ENCODE measurements at places on chromosomes 5 and 9.

GRCh38 chr5:172701291-172701656 is 60.2 kb downstream of the NEURL1B start:
- no peak for DNase-seq

- DNase-seq, result no peak
Observed at GRCh38 chr9:30065888-30066287, 2318.6 kb upstream of the ACO1 start.

GRCh38 chr9:6230037-6230780 is 14.6 kb downstream of the IL33 start:
- DNase-seq, result no peak

GRCh38 chr9:129714511-129715061 is 38.3 kb downstream of the PTGES start:
- DNase-seq, result no peak

DNA sequence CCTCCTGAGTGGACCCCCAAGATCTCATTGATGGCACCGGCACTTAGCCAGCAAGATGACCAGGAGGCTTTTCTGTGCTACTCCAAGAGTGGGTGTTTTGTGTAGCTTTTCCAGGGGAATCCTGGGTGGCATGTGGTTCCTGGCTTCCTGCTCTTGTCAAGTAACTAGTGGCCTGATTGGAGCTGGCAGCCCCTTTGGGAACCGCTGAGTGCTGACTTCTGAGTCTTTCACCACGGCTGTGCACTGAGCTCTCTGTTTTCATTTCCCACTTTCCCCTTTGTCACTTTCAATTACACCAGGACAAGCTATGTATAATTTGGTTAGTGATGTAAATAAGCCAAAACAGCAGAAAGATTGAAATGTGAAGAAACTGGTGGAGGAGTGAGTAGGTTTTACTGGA is 255.4 kb downstream of the GOLPH3 start:
- no peak for DNase-seq

DNA sequence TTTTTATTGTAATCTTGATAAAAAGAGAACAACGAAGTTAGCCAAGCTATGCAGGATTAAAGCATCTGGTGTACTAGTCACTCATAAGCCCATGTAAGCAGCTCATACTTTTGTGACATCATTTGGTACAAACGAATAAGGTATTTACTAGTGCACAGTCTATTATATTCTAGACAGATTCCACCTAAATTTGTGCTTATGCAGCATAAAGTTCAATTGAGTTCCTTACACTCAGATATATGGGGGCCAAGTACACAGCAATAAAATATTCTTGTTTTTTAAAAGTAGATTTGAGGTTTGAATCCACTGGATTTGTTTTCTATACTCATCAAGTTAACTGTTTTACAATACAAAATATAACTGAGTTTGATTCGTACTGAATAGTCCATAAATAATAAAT is 1621.2 kb downstream of the MAT2B start:
- DNase-seq, result no peak

DNA sequence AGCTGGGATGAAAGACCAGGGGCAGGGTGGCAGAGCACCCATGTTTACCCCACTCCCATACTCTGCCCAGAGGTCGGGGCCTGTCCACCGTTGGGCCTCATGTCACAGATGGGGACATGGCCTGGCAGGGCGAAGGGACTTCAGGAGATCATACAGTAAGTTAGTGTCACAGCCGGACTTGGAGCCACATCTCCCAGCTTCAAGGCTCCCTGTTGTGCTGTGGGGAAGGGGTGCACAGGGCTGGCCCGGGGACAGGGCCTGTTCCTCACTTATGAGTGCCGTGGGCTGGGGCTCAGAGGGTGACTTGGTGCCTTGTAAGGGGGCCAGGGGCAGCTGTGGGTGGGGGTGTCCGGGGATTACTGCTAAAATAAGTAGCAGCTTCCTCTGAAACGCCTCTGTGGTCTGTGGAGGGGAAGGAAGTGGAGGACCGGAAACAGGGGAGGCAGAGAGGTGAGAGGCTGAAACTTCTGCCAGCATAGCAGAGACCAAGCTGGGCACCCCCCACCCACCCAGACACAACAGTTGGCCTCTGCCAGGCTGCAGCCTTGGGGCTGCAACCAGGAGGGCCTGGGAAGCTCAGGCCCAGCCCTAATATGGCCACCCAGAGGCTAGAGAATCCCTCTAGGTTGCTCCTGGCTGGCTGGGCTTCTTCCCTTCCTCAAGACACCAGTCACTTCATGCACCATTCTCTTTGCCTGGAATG is 41.1 kb upstream of the NEK6 start:
- DNase-seq, result no peak

DNA sequence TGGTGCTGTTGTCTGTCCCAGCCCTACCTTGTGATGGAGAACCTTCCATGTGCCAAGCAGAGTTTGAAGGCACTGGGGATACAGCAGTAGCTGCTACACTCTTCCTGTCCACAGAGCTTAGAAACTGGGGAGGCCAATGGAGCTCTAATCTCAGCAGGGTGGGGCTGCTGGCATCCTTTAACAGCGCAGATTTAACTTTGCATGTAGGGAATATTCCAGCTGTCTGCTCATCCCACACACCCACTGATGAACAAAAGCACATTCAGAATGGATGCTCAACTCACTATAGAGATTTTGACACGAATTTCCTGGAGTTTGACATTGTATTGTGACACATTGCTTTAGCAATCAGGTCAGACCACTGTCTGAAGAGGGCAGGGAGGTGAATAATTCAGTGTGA is 49.0 kb downstream of the TMEM215 start:
- no peak for DNase-seq

DNA sequence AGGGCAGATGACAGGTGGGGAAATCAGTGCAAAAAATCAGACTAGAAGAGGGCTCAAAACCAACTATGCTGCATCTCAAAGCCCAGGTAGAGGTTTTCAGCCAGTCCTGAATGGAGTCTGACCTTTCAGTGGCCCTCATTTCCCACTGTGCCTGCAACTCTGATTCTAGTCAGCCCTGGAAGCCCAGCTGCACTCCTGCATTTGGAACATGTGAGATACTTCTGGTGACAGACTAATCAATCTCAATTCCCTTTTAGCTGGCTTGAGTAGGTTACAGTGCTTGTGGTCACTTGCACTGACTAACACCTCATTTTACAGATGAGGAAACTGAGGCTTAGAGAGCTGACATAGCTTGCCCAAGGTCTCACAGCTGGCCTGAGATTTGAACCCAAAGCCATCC is 7.9 kb upstream of the ACSL6 start:
- DNase-seq, result no peak

GRCh38 chr5:38756068-38756467 is 89.7 kb upstream of the OSMR start:
- no peak for DNase-seq

- DNase-seq, result no peak
Observed at GRCh38 chr9:21326526-21327139, 8.6 kb downstream of the KLHL9 start.

DNA sequence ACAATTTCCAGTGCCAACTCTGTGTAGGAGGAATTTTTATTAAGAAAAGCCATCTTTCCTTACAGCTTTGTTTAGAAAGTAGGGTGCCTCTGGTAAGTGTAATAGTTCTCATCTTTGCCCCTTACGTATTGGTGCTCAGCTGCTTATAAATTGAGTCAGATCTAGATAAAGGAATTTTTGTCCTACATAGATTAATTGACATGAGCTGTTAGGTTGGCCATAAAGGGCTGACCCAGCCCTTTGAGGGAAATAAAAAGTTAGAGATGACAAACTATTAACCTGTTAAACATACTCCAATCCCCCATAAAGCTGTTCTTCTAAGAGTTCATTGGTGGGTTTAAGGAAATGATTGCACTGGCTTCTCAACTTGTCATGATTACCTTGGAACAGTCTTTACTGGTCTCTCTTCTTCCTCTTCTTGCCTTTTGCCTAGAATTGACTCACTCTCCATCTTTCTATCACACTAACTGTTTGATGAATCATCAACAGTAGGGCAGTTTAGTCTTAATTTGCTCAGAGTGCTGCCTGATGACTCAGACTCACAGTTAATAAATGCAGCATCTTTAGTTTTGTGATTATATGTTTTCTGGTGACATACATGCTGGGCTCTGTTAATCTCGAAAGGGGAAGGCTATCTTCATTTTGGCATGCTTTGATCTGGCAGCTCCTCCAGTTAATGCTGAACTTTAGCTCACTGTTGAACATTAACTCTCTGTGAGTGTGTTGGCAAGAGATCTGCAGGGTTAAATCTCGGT is 51.7 kb downstream of the ARHGAP26 start:
- no peak for DNase-seq

DNA sequence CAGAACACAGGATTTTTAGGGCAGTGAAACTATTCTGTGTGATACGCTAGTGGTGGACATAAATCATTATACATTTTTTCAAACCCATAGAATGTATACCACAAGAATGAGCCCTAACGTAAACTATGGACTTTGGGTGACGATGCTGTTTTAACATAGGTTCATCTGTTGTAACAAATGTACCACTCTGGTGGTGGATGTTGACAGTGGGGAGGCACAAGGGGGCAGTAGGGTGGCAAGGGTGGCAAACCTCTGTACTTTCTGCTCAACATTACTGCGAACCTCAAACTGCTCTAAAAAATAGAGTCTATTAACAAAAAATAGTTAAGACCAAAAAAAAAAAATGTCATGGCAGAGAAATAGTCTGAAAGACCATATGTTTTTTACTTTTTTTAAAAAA is 9.1 kb upstream of the MVB12B start:
- no peak for DNase-seq

- DNase-seq, result no peak
Observed at GRCh38 chr5:77812926-77813589, 36.9 kb upstream of the TBCA start.

GRCh38 chr9:99129091-99129490 is 24.2 kb downstream of the TGFBR1 start:
- no peak for DNase-seq

DNA sequence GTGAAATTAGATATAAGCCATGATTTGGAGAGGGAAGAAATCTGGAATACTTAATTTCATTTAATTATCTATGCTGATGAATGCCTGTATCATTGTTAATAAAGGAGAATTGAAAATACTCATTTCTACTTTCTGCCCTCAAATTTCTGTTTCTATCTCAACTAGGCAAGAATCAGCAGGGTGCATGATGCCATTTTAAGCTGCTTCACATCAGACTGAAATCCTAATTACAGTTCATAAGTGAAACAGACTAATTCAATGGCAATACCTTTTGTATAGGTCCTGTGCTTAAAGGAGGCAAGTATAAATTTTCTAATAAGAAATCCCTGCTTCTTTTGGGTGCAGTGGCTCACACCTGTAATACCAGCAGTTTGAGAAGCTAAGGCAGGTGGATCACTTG is 22.3 kb upstream of the TAL2 start:
- no peak for DNase-seq

GRCh38 chr9:35728041-35728971 is 3.7 kb downstream of the TLN1 start:
- DNase-seq, result no peak

GRCh38 chr5:87829217-87829551 is 416.5 kb upstream of the CCNH start:
- no peak for DNase-seq

Measured in NCI-H187 treated with DMSO at 0.1 percent for 48 hours (cell line).